ENCODE measurements at places on chromosomes 7 and 10.

- DNase-seq, result no peak
Measured at GRCh38 chr10:69248117-69248730, 28.1 kb downstream of the HKDC1 start.

DNA sequence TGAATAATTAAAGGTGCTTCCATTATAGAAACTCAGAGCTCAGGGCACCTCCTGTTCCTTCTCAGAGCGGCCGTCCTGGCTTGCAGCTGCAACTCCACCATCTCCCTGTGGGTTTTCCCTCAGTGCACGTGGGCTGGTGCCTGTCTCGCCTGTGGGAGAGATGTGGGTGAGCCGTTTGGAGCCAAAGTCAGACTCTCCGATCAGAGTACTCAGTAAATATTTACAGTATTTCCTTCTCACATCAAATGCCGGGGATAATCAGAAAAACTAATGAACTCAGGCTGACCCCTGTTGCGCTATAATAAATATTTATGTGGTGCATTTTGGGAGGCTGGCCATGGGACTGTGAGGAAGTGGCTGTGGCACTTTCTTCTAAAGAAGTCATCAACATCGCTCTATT lies 155.8 kb upstream of the HABP2 start:
- no peak for DNase-seq

DNA sequence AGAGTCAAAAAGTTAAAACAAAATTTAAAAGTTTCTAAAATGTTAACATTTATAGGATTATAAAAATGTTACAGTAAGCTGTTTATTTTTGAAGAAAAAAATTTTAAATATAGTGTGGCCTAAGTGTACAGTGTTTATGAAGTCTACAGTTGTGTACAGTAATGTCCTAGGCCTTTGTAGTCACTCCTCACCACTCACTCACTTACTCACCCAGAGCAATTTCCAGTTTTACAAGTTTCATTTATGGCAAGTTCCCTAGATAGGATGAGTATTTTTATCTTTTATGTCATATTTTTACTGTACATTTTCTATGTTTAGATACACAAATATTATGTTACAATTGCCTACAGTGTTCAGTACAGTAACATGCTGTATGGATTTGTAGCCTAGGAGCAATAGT lies 419.9 kb downstream of the ARL4A start:
- DNase-seq, result no peak

DNA sequence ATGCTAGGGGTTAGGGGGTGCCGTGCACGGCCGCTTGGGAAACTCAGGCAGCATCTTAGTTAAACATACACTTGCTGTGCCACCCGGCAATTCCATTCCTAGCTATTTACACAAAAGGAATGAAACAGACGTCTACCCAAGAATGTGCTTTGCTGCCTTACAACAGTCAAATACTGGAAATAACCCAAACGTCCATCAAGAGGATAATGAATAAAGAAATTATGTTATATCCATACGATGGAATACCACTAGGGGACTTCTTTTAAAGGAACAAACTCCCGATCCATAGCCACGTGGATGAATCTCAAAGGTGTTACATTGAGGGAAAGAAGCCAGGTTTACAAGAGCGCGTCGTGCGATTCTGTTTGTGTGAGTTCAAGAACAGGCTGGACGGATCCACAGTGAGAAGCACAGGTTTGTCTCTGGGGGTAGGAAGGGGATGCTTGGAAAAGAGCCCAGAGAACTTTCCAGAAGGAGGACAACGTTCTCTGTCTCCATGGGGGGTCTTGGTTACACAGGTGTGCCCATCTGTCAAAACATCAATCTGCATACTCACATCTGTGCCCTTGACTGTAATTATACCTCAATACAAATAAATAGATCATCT lies 41.8 kb downstream of the STK32C start:
- DNase-seq, result no peak

DNA sequence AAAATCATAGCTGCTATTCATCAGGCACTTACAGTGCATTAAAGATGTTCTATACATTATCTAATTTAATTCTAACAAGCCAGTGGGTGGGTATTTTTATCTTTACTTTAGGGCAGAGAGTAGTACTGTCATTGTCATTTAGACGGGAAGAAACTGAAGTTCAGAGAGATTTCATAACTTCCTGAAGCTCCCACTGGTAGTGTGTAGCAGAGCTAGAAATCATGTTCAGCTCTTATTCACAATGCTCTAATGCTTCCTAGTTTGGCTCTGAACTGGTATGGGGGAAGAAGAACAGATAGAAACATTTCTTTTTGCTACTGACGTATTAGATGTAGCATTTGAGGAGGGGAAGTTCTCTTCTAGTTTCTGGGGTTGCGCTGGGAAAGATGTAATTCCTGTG lies 116.7 kb downstream of the CYP26A1 start:
- DNase-seq, result no peak

- DNase-seq, result no peak
Measured at GRCh38 chr7:154769527-154769926, 233.4 kb downstream of the PAXIP1 start.
